ENCODE measurements at places on chromosomes 4 and X. TPM values are rescaled to one million over a fixed set of nuclear protein-coding genes. Genes with fewer than 3 reads are reported as not detected.

The EDA gene
- 12.3 TPM for total RNA-seq

The OPHN1 gene
- total RNA-seq = 15.6 TPM

DNA sequence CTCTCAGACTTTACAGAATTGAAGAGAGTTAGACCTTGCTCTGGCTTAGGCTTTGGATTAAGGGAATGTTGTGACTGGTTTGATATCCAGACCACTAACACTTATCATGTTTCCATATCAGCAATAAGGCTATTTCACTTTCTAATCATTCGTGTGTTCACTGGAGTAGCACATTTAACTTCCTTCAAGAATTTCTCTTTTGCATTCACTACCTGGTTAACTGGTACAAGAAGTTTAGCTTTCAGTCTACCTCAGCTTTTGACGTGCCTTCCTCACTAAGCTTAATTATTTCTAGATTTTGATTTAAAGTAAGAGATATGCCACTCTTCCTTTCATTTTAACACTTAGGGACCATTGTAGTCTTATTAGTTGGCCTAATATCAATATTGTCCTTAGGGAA, 62.6 kb downstream of the CASP6 start:
- no peak for DNase-seq

DNA sequence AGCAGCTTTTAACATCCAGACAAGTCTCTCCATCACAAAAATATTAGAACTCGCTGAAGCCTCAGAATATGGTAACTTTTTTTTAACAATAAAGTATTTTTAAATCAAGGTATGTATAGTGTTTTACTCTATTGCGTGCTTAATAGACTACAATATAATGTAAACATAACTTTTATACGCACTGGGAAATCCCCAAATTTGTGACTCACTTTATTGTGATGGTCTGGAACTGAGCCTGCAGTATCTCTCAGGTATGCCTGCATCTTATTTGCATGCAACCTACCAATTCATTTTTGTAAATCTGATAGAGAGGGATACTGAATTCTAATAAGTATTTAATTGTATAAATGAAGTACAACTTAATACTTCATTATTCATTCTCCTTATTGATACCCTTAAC, 823.5 kb downstream of the ADGRL3 start:
- no peak for DNase-seq

DNA sequence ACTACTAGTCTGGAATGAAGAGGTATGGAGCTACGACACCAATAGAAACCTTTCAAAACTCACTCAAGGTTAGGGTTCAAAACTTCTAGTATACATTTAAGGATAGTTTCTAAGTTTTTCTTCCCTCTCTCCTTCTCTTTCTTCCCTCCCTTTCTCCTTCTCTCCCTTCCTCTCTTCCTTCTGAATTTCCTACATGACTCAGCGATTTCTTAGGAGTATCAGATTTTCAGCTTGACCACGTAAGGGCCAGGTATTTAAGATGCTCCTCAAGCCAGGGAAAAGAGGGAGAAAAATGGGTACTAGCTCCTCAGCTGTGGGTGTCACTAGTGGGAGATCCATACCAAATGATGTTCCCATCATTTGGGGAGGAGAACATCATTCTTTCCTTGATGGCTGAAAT, 55.9 kb upstream of the FTHL17 start:
- no peak for DNase-seq

DNA sequence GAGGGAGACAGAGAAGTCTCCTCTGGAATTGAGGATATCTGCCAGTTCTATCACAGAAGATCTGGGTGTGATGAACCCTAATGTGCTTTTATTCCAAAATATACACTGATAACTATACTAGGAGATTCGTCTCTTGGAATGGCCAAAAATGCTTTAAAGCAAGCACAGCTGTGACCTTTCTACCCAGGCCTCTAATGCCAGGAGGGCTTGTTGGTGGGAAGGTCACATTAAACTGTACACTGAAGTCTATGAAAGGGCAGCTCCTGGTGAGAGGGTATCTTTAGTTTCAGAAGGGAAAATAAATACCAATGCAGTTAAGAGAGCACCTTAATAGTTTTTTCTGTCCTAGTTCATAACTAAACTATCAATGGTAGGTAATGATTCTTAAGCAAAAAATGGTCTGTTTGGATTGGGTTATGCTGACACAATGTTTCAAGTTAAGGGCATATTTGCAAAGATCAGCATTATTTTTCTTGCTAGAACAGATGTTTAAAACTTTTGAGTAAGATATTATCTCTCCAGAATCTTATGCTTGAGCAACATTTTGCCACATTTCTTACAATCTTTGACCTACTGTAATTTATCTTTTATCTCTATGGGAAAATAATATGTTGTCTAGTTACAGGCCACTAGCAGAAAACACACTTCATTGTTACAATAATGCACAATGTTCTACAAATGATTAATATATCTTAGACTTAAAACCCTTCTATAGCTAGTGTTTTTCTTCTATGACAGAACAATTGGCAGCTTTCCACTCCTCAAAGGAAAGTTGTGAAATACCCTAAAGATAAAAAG, 59.6 kb downstream of the SEC24D start:
- no peak for DNase-seq

DNA sequence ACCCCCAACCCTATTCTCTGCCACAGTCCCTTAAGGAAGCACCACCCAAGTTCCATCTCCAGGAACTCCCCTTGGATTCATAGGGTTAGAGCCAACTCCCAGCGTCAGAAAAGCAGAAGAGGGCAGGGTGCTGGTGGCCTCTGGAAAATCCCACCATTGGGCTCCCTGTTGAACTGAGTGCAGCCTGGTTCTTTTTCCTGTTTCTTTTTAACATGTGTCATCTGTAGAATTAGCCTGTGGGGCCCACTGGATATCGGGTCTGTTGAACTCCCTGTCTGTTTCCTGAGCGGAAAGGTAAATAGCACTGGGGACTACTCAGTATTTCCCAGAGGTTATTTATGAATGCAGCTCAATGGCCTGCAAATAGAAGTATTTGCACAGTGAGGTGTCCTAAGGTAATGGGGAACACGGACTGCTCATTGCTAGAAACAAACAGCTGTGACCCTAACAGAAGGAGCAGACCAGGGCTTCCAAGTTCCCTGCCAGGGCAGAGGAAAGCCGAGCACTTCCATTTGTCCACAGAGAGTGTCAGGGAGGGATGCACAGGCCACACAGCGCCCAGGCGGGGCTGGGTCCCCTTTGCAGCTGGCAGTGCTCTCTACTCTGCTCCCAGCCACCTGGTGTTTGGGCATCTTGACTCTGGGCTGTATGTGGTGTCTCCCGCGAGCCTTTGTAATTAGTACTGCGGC, 102.6 kb downstream of the FHDC1 start:
- no peak for DNase-seq

Measured in muscle of leg (tissue), 16 donors.